NCI-H1694 treated with DMSO at 0.1 percent for 48 hours (cell line): ENCODE measurements at places on chromosomes 5 and 9.

DNA sequence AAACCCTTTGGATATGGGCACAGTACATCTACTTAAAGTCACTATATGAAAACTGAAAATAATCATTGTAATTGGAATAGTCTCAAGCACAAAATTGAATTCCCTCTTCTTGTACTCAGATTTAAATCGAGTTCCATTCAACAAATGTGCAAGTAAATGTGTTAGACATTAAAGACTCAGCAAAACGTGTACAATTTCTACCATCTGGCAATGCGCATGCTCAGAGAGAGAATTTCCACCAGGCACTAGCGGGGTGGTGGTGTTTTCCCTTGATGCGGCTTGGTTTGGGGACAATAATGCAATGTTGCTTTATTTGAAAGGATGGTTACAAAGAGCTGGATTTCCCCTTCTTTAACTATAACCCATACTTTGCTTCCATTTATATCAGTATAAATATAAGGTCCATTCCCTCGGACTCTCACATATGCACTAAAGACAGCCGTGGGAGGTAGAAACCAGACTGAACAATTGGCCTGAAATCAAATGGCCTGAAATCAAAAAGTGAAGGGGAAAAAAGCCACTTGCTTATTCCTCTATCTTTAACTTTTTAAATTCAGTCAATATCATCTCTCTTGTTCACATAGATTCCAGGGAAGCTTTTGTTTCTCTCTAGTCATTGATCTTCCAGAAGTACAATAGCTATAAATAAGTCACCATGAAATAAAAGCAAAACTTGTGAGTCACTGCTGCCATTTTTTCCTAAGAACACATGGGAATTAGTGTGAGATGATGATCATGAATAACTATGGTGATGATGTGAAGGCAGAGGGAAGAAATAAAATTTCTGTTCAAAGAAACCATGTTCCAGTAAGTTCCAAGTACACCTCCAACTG is 59.2 kb downstream of the ADAMTS12 start:
- DNase-seq, result peak; percentile 3

DNA sequence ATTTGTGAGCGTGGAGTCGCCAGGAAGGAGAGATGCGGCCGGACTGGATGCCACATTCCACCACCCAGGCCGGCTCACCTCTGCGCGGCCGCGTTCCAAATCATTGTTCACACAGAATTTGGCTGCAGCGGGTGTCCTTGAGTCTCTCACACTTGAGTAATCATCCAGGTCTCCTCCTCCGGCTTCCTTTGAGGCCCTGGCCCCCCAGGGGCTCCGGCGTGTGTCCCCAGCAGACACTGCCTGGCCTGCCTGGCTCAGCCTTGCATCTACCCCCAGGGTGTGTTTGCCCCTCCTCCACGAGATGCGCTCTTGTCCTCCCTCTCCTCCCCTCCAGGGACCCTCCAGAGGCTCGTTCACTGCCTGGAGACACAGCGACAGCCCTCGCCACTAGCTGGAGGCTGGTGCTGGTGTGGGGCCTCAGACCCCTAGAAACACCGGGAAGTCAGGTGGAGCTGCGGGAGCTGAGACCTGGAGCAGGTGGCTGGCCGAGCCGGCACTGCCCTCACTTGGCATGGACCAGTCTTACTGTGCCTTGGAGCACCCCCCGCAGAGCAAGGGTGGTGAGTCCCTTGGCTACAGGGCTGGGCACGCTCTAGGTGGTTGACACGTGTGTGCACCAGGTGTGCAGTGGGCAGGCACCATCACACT is 7.0 kb upstream of the SLC9A3 start:
- no peak for DNase-seq

- no peak for DNase-seq
Observed at GRCh38 chr5:132473019-132473531, 17.5 kb downstream of the IRF1 start.

- no peak for DNase-seq
Observed at GRCh38 chr5:131810510-131811249, 13.9 kb upstream of the FNIP1 start.

DNA sequence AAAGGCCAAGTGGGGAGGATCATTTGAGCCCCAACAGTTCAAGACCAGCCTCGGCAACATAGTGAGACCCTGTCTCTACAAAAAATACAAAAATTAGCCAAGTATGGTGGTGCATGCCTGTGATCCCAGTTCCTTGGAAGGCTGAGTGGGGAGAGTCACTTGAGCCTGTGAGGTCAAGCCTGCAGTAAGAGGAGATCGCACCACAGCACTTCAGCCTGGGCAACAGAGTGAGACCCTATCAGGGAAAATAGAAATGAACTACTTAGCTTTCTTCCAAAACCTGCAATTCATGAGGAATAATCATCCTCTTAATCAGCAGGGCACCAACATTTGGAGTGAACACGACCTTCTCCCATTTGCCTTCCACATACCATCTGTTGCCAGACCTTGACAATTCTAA is 96.1 kb downstream of the OR2K2 start:
- no peak for DNase-seq

DNA sequence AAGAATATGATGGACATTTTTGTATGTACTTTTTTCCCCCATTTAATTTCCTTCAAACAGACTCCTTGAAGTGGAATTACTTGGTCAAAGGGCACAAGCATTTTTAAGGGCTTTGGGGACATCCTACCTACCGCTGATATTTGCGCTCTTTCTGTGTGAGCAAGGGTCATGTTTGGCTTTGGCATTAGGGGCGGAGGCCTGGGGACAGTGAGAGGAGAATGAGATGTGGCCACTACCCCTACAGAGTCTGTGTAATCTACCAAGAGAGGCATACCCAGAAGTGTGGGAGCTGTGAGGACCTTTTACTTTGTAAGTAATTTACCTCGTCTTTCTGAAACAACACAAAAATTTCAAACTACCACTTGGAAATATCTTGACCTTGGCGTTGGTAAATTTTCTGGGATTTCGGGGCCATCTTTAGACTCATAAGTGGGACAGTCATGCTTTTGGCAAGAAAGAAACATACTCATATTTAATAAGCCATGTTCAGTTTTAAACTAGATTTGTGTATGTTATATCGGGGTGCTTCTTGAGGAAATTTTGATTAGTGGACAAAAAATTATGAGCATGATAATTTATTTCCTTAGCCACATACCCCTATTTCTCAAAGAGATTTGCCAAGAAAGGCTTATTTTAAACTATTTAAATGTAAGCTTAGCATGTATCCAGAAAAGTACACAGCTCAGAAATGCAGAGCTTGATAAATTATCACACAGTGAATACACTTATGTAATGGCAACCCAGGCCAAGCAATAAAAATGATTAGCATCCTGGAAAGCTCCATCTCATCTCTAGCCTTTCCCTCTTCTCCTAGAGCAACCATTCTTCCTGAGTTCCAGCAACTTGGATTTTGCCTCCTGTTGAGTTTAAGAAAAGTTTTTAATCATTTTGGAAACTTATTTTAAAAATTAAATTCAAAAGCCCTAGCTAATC is 63.6 kb downstream of the ARHGAP26 start:
- DNase-seq, result no peak

DNA sequence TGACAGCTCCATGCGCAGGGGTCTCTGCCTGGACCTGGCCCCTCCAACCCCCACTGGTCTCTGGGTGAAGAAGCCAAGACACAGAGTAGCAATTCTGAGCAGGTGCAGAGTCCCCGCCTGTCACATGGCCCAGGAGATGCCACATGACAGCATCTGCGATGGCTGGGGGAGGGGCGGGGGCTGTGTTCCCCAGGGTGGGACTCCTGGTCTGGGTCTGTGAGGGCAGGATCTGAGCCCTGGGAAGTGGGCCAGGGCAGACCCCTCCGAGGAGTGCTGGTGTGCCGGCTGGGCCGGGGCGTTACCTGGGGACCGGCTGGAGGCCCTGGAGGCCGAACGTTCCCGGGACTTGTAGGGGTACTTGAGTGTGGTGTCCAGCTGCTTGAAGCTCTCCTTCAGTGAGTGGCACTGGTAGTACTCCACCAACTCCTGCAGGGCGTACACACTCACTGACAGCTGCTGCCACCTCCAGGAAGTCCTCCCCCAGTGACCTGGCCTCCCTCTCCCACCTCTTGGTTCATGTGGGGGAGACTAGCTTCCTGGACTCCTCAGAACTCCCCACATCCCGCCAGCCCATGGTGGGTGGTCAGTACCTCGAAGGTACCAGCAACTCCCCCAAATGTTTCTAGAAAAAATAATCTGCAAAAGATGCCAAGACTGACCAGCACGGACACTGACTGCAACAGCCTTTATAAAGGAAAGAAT is 32.1 kb upstream of the SARDH start:
- no peak for DNase-seq

- no peak for DNase-seq
Observed at GRCh38 chr5:38835887-38836286, 9.9 kb upstream of the OSMR start.

DNA sequence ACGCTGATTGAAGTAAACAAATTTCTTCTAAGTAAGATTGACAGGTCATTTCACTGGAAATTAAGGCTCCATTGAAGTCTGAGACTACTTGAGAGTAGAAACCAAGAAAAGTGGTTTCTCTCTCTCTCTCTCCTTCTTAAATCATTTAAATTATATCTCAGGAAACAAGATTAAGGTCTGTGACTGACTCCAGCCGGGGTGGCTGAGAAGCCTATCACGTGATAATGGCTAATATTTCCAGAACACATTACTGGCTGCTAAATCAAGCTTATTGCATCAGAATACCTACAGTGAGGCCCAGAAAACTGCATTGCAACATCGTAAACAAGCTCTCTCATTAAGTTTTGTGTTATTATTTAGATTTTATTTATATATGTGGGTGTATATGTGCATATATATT is 88.4 kb downstream of the PTCD2 start:
- no peak for DNase-seq

DNA sequence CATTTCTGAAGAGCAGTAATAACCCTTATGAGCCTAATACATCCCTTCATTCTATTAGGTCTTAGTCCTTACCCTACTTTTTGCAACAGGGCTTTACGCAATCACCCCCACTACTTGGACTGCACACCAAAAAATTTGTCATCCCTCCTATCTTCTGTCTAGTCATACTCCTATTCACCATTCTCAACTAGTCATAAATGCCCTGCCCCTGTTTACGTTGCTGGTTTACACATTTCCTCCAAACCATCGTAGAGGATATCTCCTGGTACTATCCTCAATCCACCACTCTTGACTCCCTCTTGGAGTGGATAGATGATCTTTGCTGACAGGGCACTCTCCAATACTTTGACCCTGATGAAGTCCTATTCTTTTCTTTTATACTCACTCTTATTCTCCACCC is 98.2 kb upstream of the CCNG1 start:
- no peak for DNase-seq

DNA sequence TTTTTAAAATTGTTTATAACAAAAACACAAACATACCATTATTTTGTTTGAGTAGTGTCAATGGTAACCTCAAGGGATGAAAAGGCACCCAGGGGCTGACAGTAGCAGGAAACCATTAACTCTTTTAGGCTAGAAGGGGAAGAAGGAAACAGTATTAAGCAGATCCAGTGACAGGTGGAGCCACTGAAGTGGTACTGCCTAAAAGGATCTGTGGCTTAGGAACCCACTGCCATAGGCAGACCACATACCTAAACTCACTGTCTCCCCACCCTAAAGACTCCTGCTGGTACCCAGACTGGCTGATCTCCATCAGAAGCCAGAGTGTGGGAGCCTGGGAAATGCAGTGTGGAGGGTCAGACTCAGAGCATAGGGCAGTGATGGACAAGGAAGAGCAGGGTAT is 13.5 kb downstream of the RLN1 start:
- DNase-seq, result no peak

DNA sequence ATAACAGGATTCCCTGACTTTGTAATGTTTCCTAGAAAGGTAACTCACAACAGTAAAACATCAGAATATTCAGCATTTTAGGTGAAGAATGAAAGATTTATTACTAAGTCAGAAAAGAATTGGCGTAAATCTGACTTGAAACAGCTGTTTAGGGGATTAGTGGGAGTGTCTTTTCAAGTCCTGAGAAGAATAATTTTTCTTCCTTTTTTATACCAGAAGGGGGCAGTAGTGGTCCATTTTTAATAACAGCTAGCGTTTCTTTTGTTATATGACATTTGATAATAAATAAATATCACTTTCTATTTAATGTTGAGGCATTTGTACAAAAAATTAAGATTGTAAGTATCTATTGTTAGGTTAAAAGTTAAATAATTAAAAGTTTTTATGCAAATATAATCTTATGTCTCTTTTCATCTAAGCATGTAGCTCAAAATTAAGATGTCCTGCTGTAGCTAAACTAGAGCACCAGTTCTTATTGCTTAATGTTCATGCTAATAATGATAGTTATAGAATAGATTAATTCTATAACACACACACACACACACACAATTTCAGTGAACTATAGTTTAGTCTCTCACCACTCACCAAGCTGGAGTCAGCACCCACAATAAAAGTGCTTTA is 258.7 kb upstream of the ARRDC3 start:
- peak; percentile 53 for DNase-seq

- no peak for DNase-seq
Observed at GRCh38 chr5:151630088-151630487, 39.0 kb upstream of the FAT2 start.
